ENCODE measurements at places on chromosomes 12 and 14.

- DNase-seq: peak; percentile 63
Measured at GRCh38 chr12:51391283-51392123, at the start of gene GALNT6. TSS of gene GALNT6 (minus strand) at chr12:51391406. CDS start at chr12:51379781, 11,625 bp downstream.

DNA sequence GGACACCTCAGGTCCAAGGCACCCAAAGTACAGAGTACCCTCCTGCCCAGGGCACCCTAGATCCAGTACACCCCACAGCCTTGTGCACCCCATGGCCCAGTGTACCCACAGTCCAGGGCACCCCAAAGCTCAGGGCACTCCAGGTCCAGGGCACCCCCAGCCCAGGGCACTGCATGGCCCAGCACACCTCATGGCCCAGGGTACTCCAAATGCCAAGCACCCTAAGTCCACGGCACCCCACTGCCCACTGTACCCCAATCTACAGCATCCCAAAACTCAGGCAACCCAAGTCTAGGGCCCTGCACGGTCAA is 6.0 kb downstream of the JAG2 start:
- no peak for DNase-seq

DNA sequence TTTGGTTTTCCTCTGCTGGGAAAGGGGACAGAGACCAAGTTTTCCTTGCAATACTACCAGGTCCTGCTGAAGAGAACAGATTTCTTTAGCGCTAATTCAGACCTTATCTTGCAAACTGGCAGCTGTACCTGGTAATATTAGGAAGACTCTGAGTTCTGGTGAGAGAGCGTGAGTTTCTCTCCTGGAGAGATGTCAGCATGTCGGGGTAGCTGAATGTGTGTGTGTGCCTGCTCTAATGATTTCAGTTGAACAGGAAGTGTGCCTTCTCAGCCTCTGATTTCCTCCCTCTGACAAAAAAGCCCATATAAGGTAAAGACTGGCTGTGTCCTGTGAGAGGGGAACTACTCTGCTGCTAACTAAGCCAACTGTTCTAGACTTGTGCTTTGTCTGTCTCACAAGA is 10.3 kb upstream of the ERP27 start:
- DNase-seq: no peak

- DNase-seq: no peak
Measured at GRCh38 chr12:131287938-131288764, 334.4 kb downstream of the ADGRD1 start.

- DNase-seq: no peak
Measured at GRCh38 chr12:58584880-58585279, 335.4 kb downstream of the LRIG3 start.

DNA sequence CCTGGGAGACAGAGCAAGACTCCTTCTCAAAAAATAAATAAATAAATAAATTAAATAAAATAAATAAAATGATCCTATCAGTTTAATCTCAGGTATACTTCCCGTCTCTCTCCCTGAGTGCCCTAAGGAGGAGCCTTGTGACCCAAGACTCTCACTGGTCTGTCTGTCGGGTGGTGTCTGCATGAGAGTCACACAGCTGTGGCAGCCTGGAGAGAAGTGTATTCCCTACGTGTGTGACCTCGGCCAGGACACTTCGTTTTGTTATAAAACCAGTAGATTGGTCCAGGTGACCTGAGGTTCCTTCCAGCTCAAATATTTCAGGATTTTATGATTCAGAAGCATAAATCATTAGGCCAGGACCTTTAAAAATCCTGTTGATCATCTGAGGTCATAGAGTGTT is 4.8 kb downstream of the SYNE3 start:
- no peak for DNase-seq

GRCh38 chr12:8088574-8088973 is 6.5 kb downstream of the NECAP1 start:
- DNase-seq: no peak

GRCh38 chr14:85234156-85235025 is 295.6 kb upstream of the FLRT2 start:
- no peak for DNase-seq

- DNase-seq: no peak
Measured at GRCh38 chr14:52305014-52305413, 9.1 kb upstream of the PTGER2 start.
